NAMALWA (cell line): ENCODE measurements at places on chromosomes 16 and 17.

- DNase-seq = peak; percentile 94
Measured at GRCh38 chr16:88045820-88046303, 94.6 kb downstream of the BANP start.

DNA sequence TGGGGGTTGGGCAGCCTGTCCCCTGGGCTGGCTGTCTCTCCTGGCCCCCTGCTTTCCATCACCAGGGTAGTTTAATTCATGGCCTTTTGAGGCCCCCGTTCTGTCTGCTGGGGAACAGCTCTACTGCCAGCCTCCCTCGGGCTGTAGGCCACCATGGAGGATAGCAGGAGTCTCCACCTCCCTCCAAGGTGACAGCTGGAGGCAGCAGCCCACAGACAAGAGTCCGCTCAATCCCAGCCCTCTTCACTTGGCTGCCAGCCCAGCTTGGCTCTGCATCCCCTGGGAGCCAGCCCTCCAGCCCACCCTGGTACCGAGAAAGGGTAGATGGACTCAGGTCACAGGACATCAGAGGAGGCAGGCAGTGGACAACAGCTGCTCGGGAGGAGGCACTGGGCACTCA, 194.6 kb upstream of the SDK2 start:
- DNase-seq = no peak

- no peak for DNase-seq
Measured at GRCh38 chr16:71369494-71369893, 11.0 kb downstream of the CALB2 start.

GRCh38 chr16:19389246-19389645, 28.4 kb upstream of the TMC5 start:
- peak; percentile 47 for DNase-seq

GRCh38 chr16:58862334-58863021, 128.4 kb upstream of the GOT2 start:
- DNase-seq = no peak

- no peak for DNase-seq
Measured at GRCh38 chr17:6870841-6871240, 39.3 kb upstream of the TEKT1 start.

GRCh38 chr17:77214743-77215142, 74.0 kb downstream of the SEC14L1 start:
- peak; percentile 61 for DNase-seq

GRCh38 chr17:58829172-58829637, 73.6 kb downstream of the PPM1E start:
- DNase-seq = no peak

DNA sequence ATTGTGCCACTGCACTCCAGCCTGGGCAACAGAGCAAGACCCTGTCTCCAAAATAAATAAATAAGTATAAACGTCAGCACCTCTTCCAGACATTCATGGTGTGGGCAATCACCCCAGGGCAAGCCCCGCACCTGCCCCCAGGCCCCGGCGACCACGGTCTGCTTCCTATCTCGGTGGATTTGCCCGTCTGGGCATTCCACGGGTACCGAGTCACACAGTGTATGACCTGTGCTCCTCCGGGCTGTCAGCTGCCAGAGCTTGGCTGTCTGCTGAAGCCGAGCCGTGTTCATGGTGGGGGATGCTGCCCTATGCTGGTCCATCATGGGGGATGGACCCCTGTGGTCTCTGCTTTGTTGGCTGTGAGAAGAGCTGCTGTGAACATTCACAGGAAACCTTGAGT, 15.4 kb downstream of the CYBC1 start:
- no peak for DNase-seq

GRCh38 chr16:11562941-11563340, 23.8 kb downstream of the LITAF start:
- DNase-seq = no peak

GRCh38 chr16:57815987-57816745, 13.9 kb upstream of the KIFC3 start:
- DNase-seq = no peak

DNA sequence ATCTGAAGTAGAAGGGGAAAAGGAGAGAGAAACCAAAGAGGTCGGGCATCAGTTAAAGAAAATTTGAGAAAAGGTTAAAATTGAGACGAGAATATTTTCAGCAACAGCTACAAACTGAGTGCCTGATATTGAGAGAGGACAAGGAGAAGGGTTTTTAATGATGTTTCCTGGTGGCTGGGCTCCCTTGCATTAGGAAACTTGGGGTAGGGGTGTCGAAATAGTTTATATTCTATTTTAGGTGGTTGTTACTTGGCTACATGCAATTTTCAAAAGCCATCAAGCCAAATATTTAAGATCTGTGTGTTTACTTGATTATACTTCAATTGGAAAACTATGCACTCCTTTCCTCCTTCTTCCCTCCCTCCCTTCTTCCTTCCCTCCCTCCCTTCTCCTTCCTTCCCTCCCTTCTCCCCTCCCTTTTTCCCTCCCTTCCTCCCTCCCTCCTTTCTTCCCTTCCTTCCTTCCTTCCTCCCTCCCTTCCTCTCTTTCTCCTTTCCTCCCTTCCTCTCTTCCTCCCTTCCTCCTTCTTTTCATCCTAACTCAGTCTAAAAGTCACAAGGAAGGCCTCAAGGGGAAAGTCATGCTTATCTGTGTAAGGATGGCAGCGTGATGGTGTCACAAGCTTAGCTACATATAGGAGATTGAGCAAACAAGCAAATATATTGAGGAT, 1.8 kb upstream of the APOH start:
- no peak for DNase-seq

DNA sequence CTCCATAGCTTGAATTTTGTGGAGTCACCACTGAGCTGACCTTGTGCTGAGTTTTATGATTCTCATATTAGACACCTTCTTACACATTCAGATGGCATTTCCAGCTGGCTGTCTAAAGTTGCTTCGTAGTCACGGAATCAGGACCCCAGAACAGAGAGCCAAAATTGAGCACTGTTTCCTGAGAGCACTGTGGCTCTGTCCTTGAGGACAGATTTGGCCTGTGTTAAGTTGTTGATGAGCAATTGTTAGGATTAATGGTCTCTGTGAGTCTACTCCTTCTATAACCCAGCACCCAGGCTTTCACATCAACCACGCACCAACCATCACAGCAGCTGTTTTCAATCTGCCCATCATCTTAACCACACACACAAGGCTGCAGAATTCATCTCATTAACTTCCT, 277.5 kb upstream of the HSBP1 start:
- DNase-seq = no peak

- no peak for DNase-seq
Measured at GRCh38 chr16:11484691-11485258, 101.9 kb downstream of the LITAF start.

DNA sequence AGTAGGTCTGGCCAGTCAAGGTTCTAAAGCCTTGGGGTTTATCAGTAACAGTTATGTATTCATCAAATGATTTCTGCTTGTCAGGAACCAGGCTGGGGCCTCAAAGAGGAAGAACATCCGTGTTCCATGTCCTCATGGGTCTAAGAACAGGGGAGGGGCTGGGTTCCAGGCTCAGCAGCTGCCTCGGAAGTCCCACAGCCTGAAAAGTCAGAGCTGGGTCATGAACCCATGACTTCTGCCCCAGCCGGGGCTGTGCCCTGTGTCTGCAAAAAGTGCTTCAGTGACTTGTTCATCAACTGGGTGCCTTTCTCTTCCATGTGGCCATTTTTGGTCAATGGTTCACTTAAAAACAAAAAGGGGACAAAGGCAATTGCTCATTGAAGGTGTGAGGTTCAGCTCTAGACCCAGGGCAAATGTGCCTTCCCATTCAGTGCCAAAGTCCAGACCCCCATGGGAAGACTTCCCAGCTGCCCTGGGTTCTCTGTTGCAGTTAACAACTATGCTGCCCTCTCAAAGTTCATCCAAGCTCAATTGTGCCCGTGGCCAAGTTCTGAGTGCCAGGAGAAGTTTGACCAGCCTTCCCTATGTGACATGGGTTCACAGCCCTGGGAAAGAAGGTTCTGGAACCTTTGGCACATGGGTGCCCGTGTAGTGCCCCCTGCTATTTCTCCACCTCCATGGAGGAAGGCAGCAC, 18.5 kb downstream of the TBKBP1 start:
- DNase-seq = no peak

DNA sequence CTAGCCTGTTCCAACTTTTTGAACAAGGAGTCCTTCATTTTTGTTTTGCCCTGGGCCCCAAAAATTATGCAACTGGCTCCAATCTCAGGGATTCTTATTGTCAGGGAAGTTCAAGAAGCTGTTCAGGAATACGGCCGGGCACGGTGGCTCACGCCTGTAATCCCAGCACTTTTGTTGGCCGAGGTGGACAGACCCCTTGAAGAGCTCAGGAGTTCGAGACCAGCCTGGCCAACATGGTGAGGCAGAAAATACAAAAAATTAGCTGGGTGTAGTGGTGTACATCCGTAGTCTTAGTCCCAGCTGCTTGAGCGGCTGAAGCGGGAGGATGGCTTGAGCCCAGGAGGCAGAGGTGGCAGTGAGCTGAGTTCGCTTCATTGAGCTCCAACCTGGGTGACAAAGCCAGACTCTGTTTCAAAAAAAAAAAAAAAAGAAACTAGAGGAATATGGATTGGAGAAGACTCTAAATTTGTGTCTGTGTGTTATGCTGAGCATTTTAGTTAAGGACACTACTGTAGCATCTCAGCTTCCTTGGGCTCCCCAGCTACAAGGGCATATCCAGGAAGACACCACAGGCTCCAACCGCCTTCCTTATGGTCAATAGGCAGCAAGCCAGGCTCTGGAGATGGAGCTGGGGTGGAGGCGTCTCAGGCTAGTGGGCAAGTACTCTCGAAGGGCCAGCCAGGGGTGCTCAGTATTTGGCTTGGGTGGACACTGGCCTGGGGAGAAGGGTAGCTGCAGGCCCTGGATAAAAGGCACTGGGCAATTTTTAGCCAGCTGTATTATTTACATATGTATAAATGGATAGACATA, 56.8 kb upstream of the CREBBP start:
- no peak for DNase-seq

GRCh38 chr16:17151335-17151734, 319.4 kb downstream of the XYLT1 start:
- no peak for DNase-seq
